ENCODE measurements at places on chromosomes 1 and 21.

DNA sequence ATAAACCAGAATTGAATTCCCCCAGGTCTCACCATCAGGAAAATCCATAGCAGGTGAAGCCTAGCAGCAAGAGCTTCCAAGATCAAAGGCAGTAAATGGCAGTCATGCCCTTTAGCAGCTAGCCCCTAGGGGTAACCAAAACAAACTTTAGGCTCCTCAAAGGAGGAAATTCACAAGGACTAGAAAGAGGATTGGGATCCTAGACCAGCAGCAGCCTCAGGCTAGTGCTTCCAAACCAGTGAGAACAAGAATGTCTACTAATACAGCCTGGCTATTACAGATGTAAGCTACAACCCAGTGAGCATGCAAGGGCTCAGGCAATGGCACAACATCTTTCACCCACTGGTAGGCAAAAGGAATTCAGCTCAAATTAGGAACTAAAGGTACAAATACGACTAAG lies 11.1 kb upstream of the RIMKLA start:
- DNase-seq: no peak

GRCh38 chr1:46817814-46818213 lies 19.0 kb downstream of the CYP4B1 start:
- DNase-seq: no peak

DNA sequence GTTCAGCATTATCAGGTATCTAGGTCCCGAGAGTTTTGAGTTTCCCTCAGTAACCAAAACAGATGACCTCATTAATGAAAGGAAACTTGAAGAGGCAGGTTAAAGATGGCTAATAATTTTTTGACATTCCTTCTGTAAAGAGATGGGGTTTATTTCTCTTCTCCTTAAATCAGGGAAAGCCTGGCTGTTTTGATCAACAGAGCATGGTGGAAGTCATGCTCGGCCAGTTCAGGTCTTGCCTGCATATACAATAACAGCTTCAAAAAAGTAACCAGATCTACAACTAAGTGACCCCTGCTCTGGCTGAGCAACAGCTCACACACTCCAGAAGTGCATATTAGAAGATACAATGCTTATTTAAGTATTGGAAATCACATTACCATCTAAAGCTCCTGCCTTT lies 36.6 kb upstream of the POU2F1 start:
- no peak for DNase-seq

- DNase-seq: peak; percentile 20
These were observed 869 bp downstream of the NAV1 start for GRCh38 chr1:201539561-201540431.

DNA sequence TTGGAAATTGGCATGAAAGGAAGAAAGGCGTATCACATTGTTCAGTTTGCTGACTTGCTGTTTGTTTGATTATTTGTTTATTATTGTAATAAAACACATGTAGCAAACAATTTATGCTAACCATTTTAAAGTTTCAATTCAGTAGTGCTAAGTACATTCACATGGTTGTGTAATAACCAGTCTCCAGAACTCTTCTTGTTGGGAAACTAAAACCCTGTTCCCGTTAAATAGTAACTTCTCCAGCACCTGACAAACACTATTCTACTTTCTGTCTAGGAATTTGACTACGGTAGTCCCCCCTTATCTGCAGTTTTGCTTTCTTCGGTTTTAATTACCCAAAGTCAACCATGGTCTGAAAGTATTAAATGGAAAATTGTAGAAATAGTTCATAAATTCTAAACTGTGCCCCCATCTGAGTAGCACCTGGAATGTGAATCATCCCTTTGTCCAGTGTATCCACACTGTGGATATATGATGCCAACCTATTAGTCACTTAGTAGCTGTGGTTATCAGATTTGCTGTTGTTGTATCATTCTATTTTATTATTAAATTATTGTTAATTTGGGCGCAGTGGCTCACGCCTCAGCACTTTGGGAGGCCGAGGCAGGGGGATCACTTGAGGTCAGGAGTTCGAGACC lies 5.5 kb downstream of the MORC3 start:
- DNase-seq: no peak

- DNase-seq: no peak
These were observed 18.1 kb downstream of the B3GALT5 start for GRCh38 chr21:39630827-39631226.

DNA sequence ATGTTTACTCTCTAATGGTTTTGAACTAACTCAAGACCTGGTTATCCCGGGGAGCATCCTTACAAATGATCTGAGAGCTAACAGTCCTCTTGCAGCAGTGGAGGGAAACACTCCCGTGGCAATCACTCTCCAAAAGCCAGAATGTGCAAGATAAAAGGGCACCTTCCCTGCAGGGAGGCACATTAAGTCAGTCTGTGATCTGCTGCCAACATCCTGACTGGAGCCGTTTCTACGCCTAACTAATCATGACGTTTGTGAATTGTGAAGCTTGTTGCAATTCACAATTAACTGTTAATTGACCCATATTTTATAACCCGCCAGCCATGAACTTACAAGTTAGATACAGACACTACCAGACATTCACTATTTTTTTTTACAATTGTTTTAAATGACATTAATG lies 52.1 kb upstream of the LGALS8 start:
- DNase-seq: no peak

DNA sequence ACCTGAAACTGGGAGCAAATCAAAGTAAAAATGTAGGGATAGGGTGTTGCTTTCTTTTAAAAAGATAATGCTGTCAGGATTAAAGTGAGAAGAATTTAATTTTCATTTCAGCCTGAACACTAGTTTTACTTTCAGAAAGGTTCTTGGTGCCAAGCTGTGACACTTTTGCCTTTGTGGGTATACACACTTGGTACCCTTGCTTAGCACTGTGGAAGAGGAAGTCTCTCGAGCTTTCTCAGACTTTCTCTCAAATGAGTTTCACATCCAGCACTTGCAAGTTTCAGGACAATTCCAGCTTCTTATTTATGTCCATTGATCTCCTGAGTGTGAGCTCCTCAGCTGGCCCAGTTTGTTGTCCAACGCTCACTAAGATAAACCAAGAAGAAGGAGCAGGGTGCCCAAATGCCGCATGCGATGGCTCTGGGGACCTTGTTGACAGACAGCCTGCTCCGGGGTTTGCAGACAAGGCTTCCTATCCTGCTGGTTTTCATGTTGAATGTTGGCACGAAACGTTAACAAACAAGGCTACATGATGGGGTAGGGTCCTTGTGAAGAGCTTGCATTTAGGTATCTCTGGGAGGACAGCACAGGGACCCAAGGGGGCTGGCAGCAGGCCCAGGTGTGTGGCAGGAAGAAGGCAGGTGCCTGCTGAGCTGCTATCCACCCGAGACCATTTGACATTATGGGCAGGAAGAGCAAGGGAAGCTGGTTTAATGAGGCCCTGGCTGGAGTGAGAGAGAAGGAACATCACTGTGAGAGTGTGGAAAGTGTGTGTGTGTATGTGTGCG lies 79.7 kb downstream of the POFUT2 start:
- no peak for DNase-seq

- no peak for DNase-seq
These were observed 40.1 kb downstream of the ACTL8 start for GRCh38 chr1:17795081-17795809.

- DNase-seq: peak; percentile 16
These were observed 75.8 kb downstream of the RRAGC start for GRCh38 chr1:38783640-38784229.
